Lung (tissue), 17 donors: ENCODE measurements at places on chromosomes 11 and 22. TPM values are rescaled to one million over a fixed set of nuclear protein-coding genes. Genes with fewer than 3 reads are reported as not detected.

TMEM138 gene
- 24.6 TPM for total RNA-seq

PLEKHB1 gene
- total RNA-seq, result 9.6 TPM

OR5AS1 gene
- not detected for total RNA-seq

ANO1 gene
- 7.8 TPM for total RNA-seq

CABP4 gene
- total RNA-seq, result 5.3 TPM

SIDT2 gene
- total RNA-seq, result 84.8 TPM

- peak overlapping the region; percentile 96 for H3K27ac ChIP-seq
- no peaks in the 10 kb centered on the region for H3K27me3 ChIP-seq
- peaks cover 21% of the 10 kb centered on the region for H3K36me3 ChIP-seq
- peak overlapping the region; percentile 89 for H3K4me3 ChIP-seq
- DNase-seq, result no peak
Measured at GRCh38 chr22:29269230-29269604, 1.1 kb downstream of the EWSR1 start.

- no peaks in the 10 kb centered on the region for H3K36me3 ChIP-seq
- no peak overlapping the region for H3K27ac ChIP-seq
- H3K4me1 ChIP-seq, result no peaks in the 10 kb centered on the region
- no peak overlapping the region for H3K4me3 ChIP-seq
- no peaks in the 10 kb centered on the region for H3K27me3 ChIP-seq
Measured at GRCh38 chr22:22431271-22432220, 77.0 kb downstream of the ZNF280B start.

- H3K27ac ChIP-seq, result no peak overlapping the region
- H3K4me3 ChIP-seq, result no peak overlapping the region
- H3K27me3 ChIP-seq, result no peaks in the 10 kb centered on the region
Measured at GRCh38 chr11:114027926-114028325, 31.6 kb upstream of the ZBTB16 start.

GRCh38 chr11:82718821-82719220 is 14.8 kb downstream of the FAM181B start:
- H3K27me3 ChIP-seq, result no peaks in the 10 kb centered on the region
- no peak overlapping the region for H3K4me3 ChIP-seq
- no peak for DNase-seq
- no peaks in the 10 kb centered on the region for H3K36me3 ChIP-seq
- H3K27ac ChIP-seq, result no peak overlapping the region
- no peaks in the 10 kb centered on the region for H3K4me1 ChIP-seq

DNA sequence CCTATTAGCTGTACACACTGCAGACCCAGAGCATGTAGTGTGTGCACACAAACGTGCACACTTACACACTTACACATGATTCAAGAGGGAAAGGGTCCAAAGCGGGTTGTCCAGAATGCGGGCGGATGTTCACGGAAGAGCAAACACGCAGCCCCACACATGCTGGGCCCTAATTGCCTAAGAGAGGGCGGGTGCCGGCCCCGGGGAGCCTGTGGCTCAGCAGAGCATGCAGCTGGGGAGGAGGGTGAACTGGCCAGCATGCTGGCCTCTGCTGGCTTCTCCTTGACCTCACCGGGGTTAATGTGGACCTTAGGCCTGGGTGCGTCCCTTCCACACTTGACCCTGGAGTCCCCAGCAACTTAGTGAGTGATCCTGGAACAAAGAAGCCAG is 816.3 kb downstream of the BRD1 start:
- no peaks in the 10 kb centered on the region for H3K4me1 ChIP-seq
- no peak overlapping the region for H3K27ac ChIP-seq
- H3K4me3 ChIP-seq, result no peak overlapping the region

- no peak overlapping the region for H3K4me3 ChIP-seq
- DNase-seq, result no peak
- H3K4me1 ChIP-seq, result no peaks in the 10 kb centered on the region
- no peaks in the 10 kb centered on the region for H3K27me3 ChIP-seq
- no peak overlapping the region for H3K27ac ChIP-seq
Measured at GRCh38 chr11:78467931-78468330, 50.3 kb upstream of the GAB2 start.

DNA sequence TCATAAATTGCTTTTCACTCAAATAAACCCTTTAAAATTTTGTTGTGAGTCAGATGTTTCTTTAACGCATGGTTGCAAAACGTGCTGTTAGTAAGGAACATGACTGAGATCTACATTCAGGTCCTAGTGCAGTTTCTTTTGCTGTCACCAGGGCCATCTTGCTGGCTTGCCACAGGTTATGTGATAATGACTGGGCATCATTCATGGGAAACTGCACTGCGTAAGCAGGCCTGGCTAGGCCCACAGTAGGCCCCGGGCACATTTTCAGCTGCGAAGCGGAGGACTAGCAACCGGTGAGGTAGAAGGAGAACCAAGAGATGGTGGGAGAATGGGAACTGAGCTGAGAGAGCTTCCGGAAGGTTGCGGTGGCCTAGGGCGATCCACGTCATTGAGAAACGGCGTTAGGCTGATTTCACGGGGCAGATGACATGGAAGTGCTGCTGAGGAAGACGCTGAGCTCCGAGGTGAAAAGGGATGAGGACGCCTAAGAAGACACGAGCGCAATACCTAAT is 3.2 kb upstream of the KLHDC7B start:
- peaks cover 2% of the 10 kb centered on the region for H3K4me1 ChIP-seq
- H3K27me3 ChIP-seq, result peaks cover 21% of the 10 kb centered on the region
- H3K4me3 ChIP-seq, result no peak overlapping the region

- no peak overlapping the region for H3K27ac ChIP-seq
Measured at GRCh38 chr11:85679576-85679975, 6.4 kb downstream of the CCDC89 start.

DNA sequence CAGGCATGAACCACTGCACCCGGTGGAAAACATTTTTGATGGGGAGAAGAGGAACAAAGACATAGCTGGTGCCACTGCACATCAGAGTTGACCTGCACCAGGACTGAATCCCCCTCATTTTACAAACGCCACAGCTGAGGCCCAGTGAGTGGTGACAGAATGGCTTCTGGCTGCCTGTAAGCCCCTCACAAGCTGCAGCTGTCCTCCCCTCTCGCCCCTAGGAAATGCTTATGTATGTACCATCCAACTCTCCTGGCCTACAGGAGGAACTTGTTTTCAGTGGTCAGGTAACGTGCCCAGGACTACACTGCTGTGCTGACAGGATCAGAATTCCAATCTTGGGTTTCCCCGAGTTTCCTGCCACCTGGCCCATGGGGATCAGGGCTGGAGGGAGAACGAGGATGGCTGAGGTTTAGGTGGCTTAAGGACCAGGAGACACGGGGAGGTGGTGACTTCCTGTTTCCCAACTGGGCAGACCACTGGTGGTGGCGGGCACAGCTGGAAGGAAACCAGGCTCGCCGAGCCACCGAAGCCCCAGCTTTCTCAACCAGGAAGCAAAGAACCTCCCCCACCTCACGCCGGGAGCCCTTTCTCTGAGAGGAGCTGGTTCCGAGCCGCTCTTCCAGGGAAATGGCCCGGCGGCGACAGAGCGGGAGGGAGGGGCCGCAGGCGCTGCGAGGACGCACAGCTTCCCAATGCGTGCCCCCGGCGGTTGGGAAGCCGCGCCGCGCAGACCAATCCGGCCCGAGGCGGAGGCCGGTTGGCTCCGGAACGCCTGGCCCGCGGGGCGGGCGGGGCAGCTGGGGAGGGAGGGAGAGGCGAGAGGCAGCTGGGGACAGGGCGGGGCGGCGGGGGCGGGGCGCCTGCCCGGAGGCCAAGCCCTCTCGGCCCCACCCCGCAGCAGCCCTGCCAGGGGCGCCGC is 1.0 kb upstream of the LRFN4 start:
- peak overlapping the region; percentile 65 for H3K4me3 ChIP-seq
- H3K36me3 ChIP-seq, result no peaks in the 10 kb centered on the region
- DNase-seq, result peak; percentile 95
- H3K27me3 ChIP-seq, result no peaks in the 10 kb centered on the region

- peaks cover 14% of the 10 kb centered on the region for H3K36me3 ChIP-seq
- no peak overlapping the region for H3K4me3 ChIP-seq
- H3K4me1 ChIP-seq, result no peaks in the 10 kb centered on the region
- DNase-seq, result no peak
Measured at GRCh38 chr22:41672780-41673509, 15.7 kb downstream of the SNU13 start.

DNA sequence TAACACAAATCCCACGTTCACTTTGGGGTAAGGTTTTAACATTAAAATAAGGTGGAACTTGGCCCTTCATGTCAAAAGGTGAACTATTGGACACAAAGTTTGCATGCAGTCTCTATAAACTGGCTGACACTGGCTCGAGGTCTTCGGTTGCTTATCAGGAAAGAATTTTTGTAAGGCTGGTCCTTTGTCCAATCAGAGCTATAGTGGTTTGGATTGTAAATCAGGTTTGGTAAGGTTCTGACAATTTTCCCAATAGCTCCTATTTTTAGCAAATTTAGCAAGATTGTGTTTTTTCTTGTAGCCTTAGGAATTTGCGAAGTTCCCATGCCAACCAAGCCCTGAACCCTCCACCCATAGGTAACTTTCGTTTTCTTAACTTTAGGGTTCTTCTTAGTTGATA is 17.6 kb upstream of the MED17 start:
- H3K27ac ChIP-seq, result no peak overlapping the region
- no peaks in the 10 kb centered on the region for H3K27me3 ChIP-seq
- no peak overlapping the region for H3K4me3 ChIP-seq

DNA sequence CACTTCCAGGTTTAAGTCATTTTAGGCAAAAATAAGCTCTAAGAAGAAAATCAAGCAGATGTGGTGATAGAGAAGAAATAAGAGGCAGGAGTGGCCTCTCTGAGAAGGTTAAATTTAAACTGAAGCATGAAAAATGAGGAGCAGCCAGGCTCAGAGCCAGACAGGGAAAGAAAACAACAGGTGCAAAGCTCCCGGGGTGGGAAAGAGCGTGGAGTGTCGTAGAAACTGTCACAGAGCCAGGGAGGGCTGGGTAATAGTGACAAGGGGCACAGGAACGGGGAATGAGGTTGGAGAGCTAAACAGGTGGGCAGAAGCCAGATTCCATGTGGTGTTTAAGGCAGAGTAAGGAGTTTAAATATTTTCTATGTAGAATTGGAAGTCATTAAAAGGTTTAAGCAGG is 132.1 kb upstream of the BLID start:
- no peak overlapping the region for H3K4me3 ChIP-seq
- H3K4me1 ChIP-seq, result no peaks in the 10 kb centered on the region
- DNase-seq, result peak; percentile 19
- peaks cover 3% of the 10 kb centered on the region for H3K36me3 ChIP-seq

GRCh38 chr11:78228467-78228866 is 39.7 kb downstream of the USP35 start:
- peak; percentile 69 for DNase-seq
- no peaks in the 10 kb centered on the region for H3K27me3 ChIP-seq
- H3K4me1 ChIP-seq, result no peaks in the 10 kb centered on the region
- H3K36me3 ChIP-seq, result peaks cover 11% of the 10 kb centered on the region
- H3K4me3 ChIP-seq, result no peak overlapping the region
- H3K27ac ChIP-seq, result no peak overlapping the region

DNA sequence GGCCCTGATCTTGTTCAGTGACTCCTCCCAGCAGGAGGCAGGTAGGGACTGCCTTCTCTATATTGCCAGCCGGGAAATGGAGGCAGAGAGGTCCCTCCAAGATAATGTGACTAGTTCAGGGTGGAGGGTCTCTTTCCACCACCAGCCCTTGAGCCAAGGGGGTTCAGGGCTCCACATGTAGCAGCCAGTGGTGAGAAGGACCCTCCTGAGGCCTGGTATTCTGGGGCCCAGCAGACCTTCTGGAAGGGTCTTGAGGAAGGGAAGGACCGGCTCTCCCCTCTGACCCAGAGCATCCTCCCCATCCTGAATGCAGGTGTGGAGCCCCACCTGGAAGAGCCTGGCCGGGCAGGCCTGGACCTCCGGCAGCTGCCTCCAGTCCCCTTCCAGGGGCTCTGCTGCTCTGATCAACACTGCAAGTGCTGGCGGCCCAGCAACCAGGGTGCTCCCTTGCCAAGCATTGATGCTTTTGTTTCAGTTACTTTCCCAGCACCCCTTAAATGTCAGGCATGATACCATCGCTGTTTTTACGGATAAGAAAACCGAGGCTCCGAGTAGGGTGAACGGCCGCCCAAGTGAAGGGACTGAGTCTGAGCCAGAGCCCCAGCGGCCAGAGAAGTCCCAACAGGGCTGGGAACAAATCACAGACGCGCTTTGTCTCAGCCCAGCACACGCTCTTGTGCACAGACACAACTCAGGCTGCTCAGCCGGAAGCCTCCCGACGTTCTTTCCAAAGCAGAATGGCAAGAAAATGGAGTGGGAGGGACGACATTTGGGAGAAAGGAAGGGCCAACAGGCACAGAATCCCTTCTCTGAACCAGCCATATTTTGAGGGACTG is 38.8 kb downstream of the DKK3 start:
- H3K4me1 ChIP-seq, result peaks cover 18% of the 10 kb centered on the region
- no peak for DNase-seq
- no peaks in the 10 kb centered on the region for H3K27me3 ChIP-seq
- no peak overlapping the region for H3K27ac ChIP-seq
- no peaks in the 10 kb centered on the region for H3K36me3 ChIP-seq

GRCh38 chr11:59698506-59698905 is 15.1 kb downstream of the OR10V1 start:
- no peaks in the 10 kb centered on the region for H3K4me1 ChIP-seq
- no peak overlapping the region for H3K27ac ChIP-seq

DNA sequence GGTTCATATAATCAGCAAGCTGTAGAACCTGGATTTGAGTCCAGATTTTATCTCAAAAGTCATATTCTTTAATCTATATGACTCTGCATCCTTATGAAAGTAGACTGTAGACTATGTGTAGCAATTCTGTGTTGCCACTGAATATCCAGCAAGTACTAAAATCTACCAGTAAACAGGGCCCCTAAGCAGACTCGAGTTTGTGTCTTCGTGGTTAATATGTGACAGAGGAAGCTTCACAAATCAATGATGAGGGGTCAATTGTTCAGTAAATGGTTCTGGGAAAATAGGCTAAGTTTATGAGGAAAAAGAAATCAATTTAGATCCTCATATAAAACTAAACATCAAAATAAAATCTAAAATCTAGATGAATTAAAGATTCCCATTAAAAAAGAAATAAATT is 648.5 kb upstream of the KIRREL3 start:
- DNase-seq, result no peak
- H3K27me3 ChIP-seq, result no peaks in the 10 kb centered on the region
- H3K4me1 ChIP-seq, result no peaks in the 10 kb centered on the region
- no peaks in the 10 kb centered on the region for H3K36me3 ChIP-seq

DNA sequence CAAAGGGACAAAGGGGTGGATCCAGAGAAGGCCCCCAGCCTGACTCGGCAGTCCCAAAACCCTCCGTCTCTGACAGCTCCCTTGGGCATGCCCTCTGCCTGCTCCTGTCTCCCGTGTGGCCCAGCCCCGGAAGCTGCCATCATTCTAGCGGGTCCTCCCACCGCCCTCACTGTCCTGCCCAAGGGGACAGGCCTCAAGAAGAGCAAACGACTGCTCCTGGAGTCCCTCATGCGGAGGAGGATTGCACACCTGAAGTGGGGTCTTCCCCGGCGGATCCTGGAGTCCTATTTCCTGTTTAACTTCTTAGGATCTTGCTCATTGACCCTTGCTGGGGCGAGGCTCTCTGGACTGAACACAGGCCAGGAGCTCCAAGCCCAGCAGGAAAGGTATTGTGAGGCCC is 2.6 kb upstream of the MEI1 start:
- no peak for DNase-seq
- H3K36me3 ChIP-seq, result no peaks in the 10 kb centered on the region
- no peak overlapping the region for H3K27ac ChIP-seq
- H3K4me1 ChIP-seq, result peaks cover 4% of the 10 kb centered on the region
- no peaks in the 10 kb centered on the region for H3K27me3 ChIP-seq
